Stimulated activated CD4-positive, alpha-beta T cell treated with anti-CD3 and anti-CD28 coated beads, Interleukin-1b, Interleukin-23, amount 100 ng/mL, for 4 hours (primary cell): ENCODE measurements at places on chromosomes 6 and 20.
A peak's percentile ranks its signal among the peaks of the same experiment; 100 is the strongest.

GRCh38 chr6:31927863-31928671 is 550 bp downstream of the C2 start:
- no peak for DNase-seq

GRCh38 chr20:2151858-2152281 is 50.2 kb downstream of the STK35 start:
- no peak for DNase-seq

DNA sequence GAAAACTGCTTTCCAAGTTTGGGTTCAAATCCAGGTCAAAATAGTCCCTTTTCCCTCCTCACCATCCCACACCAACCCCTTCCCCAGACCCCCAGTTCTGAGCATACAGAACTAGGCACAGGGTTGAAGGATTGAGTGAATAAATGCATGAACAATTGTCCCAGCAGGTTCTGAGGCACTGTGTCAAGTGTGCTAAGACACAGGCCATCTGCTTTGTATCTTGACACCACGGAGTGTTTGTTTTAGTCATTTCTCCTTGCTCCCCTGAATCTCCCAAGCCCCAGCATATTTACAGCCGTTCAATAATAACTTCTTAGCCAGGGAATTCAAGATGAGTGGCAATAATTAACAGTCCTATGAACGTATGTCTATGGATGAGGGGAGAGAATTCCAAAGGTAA is 102.8 kb upstream of the JARID2 start:
- no peak for DNase-seq

GRCh38 chr6:7445101-7445500 is 55.5 kb downstream of the RIOK1 start:
- no peak for DNase-seq

- DNase-seq, result no peak
Measured at GRCh38 chr20:16459019-16459700, 114.1 kb downstream of the KIF16B start.

- DNase-seq, result no peak
Measured at GRCh38 chr20:17210983-17211382, 15.9 kb upstream of the PCSK2 start.

- DNase-seq, result peak; percentile 67
Measured at GRCh38 chr6:31897612-31898382, at the start of gene EHMT2. Gene EHMT2 (minus strand): TSS chr6:31897698. CDS start chr6:31897677, 21 bp downstream.

DNA sequence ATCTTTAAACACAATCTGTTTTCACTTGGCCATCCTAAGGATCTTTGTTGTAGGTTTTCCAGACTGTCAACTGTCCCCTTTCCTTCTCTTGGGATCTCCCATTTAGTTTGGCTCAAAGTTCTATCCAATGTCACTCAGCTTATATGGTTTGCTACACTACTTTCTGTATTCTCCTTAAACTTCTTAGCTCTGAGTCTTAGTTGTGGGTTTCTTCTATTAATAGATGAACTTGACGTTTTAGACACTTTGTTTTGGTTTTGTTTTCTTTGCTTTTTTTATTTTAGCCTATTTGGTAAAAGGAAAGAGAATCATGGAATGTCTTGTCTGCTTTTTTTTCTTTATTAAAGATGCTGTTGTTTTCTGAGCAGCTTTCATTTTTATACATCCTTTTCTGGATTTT is 11.4 kb downstream of the RMND1 start:
- DNase-seq, result no peak

DNA sequence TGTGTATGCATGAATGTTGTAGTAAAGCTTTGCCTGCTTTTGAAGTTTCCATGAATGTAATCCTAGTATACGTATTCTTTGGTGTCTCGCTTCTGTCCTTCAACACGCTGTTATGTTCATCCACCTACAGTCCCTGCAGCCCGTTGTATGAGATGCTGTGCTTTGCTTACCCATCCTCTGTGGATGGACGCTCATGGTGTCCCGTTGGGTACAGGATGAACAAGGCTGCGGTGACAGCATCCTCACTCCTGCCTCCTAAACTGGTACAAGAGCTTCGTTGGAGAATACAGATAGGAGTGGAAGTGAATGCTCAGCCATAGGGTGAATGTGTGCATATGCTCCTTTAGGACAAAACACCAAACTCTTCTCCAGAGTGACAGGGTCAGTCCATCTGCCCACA is 366.2 kb downstream of the ZFAND3 start:
- DNase-seq, result no peak

GRCh38 chr6:85118233-85118632 is 331.6 kb upstream of the NT5E start:
- no peak for DNase-seq

GRCh38 chr20:1477896-1478490 is 11.3 kb upstream of the NSFL1C start:
- DNase-seq, result no peak

GRCh38 chr20:44185574-44185973 is 1.4 kb downstream of the JPH2 start:
- DNase-seq, result no peak

- no peak for DNase-seq
Measured at GRCh38 chr20:54092021-54092420, 21.6 kb upstream of the BCAS1 start.

- no peak for DNase-seq
Measured at GRCh38 chr20:64064145-64064698, 1.2 kb downstream of the TCEA2 start.

DNA sequence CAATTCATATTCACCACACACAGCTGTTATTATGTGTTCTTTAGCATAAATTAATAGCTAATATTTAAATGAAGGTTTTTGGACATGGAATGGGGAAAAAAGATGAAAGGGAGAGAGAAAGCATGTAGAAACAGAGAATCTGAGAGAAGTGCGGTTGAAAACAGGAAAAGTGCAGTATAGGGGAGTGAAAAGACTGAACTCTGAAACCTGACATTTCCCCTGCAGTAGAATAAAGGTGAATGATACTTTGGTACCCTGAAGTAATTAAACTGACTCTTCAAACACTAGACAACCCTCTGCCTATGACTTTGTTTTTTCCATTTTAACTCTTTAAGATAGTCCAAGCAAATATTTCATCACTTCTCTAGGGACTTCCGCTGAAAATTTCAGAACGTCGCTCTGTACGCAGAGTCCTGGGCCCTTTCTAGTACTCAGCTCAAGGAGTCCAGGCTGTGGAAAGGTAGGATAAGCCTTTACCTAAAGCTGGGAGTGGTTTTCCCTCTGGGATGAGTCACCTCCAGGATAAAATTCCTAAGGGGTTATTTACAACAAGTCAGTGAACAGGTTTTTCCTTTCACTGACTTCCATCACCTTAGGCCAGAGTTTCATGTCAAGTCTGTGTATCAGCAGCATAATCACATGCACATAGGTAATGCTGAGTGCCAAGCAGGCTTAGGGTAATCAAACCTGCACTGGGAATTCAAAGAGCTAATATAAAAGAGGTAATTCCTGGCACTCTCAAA is 614.5 kb downstream of the PKHD1 start:
- DNase-seq, result no peak

- no peak for DNase-seq
Measured at GRCh38 chr20:1805161-1805581, 90.0 kb upstream of the SIRPA start.

DNA sequence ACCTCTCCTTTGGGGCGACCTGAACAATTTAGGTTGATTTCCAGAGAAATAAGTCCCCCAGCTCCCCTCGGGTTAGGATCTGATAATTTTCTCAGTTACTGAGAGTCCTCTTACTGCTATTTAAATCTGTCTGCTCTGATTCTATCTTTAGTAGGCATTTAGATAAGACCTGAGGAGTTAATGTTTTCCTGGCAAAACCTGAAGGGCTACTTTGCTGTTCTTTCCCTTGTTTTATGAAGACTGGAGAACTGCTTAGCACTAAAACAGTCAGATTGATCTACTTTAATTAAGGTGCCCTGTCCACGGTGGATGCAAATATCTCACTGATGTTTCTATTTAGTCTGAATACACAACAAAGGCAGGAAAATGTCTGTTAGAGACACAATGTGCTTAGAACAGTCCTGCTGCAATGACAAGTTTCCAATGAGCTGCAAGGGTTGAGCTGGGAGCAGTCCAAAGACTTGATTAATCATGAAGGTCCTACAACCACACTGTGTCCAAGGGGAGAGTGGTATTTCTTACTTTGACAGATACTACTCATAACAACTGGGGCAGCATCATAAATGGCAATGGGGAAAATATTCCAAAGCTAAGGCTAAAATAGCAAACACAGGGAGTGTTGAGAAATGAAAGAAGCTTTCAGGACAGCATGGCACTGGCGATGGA is 15.7 kb downstream of the ADTRP start:
- DNase-seq, result no peak

DNA sequence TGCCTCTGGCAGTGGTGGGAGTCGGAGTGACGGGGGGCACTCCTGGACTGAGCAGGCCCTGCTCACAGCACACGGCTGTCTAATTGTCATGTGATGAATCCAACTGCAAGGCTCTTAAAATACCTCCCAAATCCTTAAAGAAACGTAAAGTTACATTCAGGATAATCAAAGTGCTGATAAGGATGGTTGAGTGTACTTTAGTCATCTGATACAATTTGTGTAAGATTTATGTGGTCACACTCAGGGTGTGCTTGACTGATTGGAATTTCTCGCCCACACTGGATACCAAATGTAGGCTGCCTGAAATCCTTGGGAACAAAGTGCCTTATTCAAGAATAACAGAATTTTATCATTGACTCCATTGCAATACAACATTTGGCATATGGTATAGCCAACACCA is 238.7 kb downstream of the CDH4 start:
- DNase-seq, result no peak

DNA sequence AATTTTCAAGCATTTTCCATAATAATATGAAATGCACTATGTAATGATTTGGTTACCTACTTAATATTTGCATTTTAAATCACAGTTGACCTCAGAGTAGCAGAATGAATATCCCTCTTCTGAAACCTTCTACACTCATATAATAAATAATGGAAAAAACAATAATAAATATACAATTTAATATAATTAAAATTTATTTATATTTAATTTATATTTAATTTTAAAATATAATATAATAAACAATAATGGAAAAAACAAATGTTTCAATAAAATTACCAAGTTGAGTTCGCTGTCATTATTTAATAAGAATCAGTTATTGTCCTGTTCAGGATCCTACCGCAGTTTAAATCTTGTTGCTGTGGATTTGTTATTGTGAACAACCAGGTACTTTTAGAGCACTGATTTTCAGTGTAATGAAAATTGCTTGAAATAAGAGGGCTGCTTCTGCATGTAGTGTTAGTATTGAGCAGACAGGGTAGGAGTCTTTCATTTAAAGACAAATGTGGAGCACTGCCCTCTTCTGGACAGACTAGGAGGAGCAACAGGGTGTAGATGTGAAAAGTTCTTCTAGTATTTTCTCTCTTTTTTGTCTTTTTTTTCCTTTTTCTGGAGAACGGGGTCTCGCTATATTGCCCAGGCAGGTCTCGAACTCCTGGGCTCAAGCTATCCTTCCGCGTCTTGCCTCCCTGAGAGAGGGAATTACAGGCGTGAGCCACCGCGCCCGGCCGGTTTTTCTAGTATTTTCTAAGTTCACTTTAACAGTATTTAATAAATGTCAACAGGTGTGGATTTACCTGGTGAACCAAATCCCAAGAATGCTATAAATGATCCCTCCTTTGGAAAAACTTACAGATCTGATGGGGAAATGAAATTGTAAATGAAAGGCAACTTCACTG is 13.6 kb downstream of the TRAPPC3L start:
- peak; percentile 16 for DNase-seq
